Esophagus mucosa (tissue), 1 donor: ENCODE measurements at places on chromosomes 6 and 20.

DNA sequence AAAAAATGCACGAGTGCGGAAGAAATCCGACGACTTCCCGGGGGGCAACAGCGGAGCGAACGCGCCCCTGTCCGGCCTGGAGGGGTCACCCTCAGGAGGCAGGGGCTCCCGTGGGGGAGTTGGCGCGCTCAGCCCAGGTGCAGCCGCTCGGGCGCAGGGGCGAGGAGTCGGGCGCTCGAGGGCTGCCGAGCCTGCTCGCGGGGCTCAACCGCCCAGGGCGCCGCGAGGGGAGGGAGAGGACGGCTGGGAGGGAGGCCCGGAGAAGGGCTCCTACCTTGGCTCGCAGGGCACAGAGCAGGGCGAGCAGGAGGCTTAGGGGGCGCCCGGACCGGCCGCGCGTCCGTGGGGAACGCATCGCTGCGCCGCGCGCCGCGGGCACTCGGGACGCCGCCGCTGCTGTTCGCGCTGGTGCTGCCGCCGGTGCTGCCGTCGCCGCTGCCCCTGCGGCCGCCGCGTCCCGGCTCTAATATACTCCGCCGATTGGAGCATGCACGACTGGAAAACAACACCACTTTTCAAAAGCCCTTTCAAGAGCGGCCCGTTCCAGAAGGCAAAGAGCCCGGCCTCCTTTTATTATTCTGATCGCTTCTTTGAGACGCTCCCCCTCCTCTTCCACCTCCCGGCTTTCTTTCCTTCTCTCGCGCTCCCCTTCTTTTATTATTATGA is 490 bp downstream of the JAG1 start:
- ATAC-seq = no peak

- no peak for ATAC-seq
Measured at GRCh38 chr20:43536817-43537440, 21.9 kb upstream of the SGK2 start.

- no peak for ATAC-seq
Measured at GRCh38 chr6:33241968-33242367, 29.7 kb downstream of the VPS52 start.

DNA sequence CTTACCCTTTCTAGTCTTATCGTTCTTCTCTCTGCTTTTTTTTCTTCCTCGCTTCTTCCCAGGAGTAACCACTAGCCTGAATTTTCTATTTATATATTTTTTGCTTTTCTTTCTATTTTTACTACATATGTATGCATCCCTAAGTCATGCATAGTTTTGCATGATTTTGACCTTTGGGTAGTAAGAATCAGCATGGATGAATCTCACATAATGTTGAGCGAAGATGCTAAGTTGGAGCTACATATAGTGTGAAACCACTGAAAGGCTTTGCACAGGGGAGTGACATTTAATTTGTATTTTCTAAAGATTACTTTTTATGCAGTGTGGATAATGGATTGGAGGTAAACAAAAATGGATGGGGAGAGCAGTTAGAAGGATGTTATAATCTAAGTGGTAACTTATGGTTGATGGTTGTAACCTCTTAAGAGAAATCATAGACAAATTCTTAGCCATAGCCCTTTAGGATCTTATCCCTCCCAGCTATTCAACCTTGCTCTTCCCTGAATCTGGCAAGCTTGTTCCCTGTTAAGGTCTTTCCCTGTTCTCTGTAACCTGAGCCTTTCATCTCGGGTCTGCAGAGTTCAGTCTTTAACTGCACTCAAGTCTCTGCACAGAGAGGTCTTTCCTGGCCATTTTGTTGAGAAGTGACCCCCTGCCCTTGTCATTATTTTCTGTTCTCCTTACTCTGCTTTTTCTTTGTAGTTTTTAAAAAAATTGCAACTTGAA is 18.0 kb downstream of the PEX7 start:
- ATAC-seq = no peak

DNA sequence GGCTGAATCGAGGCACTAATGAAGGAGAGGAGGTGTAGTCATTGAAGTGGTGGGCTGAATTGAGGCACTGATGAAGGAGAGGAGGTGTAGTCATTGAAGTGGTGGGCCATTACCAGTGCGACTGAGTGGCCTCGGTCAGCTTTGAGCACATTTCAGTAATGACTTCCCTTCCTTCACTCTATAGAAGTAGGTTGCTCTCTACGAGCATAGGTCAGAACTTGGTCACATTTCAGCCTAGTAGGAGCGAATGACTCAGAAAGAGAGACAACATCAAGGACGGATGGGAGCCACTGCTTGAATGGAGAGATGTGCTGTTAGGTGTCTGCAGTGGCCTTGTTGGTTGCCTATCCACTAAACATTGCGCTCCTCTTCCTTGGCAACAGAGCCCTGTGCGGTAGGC is 39.5 kb downstream of the ZDHHC14 start:
- no peak for ATAC-seq

GRCh38 chr6:98286620-98287019 is 547.8 kb upstream of the POU3F2 start:
- ATAC-seq = no peak

- no peak for ATAC-seq
Measured at GRCh38 chr6:64792534-64792933, 914.5 kb downstream of the EYS start.

DNA sequence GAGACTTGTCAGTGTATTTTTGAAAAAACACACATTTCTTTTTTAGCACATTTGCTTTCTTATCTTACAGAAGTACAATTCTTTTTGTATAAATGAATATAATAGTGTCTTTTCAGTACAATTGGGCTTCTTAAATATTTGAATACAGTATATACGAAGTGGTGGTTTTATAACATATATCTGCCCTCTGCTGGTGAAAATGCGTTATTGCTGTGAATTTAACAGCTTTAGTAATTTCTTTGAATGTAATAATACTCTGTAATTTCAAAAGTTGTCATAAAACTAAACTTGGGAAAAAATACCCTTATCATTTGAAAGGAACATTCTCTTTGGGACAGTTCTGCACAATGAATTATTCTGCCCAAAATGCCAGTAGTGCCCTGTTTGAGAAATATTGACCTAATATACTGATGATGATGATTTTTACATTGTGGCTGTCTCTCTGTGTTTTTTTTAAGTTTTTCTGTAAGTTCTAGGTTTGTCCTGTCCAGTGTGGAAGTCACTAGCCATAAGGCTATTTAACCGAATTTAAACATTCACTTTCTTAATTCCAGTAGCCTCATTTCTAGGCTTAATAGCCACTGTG is 19.0 kb downstream of the SMAP1 start:
- ATAC-seq = no peak

DNA sequence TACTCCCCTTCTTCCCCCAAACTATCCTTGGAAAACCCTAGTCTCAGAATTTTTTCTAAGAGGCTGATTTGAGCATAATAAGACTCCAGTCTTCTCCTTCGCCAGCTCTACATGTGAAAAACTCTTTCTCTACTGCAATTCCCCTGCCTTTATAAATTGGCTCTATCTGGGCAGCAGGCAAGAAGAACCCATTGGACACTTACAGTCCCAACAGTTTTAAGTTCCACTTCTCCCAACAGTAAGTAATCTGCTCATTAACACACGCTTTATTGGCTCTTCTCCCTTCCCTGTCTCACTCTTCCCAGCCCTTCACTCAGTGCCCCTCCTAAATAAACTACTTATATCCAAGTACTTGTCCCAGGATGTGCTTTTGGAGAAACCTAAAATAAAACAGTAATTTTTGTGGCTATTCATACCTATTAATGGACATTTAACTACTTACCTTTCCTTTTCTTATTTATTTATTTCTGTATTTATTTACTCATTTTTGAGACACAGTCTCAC is 11.1 kb upstream of the DDR1 start:
- ATAC-seq = no peak

- no peak for ATAC-seq
Measured at GRCh38 chr20:9457136-9457535, 57.3 kb upstream of the LAMP5 start.
